AG10803 (cell line): ENCODE measurements at places on chromosomes 7 and 10.

DNA sequence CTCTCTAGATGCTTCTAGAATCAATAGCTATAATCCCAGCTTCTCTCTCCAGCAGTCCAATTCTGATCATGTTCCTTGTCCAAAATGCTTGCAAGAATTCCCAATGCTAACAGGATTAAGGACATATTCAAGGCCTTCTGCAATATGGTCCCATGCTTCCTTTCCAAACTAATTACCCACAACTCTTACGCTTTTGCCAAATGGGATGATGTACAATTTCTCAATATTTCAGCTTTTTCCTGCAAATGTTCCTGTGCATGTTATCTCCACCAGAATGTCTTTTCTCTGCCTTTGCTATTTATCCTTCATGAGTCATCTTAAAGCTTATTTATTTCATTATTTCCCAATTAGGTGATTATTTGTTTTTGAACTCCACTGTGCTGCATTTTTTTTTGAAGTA is 556.4 kb downstream of the SORCS1 start:
- DNase-seq = no peak

GRCh38 chr10:53463539-53463938 is 691.0 kb upstream of the MBL2 start:
- DNase-seq = no peak

DNA sequence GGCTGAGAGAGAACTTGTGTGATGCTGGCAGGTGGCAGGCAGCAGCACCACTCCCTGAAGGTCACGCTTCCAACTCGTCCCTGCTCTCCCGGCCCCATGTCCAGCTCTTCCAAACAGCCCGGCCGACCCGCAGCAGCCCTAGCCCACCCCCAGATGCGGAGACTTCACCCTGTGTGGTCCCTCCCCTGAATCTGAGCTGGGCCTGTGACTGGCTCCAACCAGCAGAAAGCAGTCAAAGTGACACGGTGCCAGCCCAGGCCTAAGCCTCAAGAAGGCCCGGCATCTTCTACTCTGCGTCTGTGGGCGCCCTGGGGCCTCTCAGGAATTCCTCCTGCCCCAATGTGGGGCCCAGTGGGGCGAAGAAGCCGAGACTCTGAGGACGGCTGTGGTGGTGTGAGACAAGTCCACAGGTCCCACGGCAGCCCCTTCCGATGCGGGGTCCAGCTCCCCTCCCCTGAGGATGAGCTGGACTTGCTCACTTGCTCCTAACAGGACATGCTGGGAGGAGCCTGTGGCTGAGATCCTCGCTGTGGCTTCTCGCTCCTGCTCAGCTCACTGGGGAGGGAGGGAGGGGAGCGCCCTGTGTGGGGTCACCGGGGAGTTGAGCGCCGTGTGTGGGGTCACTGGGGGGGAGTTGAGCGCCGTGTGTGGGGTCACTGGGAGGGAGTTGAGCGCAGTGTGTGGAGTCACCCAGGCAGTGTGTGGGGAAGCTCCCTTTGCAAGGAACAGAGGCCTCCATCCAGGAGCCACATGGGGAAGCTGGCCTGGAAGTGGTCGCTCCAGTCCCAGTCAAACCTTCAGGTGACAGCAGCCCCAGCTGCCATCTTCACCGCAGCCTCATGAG is 9.5 kb downstream of the STK32C start:
- no peak for DNase-seq

DNA sequence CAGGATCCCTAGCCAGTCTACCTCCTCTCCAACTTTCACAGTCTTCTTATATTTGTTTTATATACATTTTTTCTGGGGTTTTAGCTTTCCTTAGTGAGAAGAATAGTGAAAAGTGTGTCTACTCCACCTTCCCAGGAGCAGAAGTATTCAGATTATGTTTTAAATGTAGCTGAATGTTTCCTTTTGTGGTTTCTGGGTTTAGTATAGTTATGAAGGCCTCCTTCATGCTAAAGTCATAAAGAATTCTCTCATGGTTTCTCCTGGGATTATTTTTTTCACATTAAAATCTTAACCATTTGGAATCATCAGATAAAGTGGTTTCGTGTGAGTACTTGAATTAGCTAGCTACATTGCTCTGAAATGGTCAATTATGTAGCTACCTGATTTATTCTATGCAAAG is 50.9 kb downstream of the ANKMY2 start:
- DNase-seq = no peak

GRCh38 chr10:85864868-85865526 is 501.6 kb downstream of the GRID1 start:
- DNase-seq = no peak

GRCh38 chr7:136533732-136534131 is 334.7 kb upstream of the CHRM2 start:
- DNase-seq = no peak

- no peak for DNase-seq
Measured at GRCh38 chr10:127942811-127943210, 35.9 kb downstream of the PTPRE start.

DNA sequence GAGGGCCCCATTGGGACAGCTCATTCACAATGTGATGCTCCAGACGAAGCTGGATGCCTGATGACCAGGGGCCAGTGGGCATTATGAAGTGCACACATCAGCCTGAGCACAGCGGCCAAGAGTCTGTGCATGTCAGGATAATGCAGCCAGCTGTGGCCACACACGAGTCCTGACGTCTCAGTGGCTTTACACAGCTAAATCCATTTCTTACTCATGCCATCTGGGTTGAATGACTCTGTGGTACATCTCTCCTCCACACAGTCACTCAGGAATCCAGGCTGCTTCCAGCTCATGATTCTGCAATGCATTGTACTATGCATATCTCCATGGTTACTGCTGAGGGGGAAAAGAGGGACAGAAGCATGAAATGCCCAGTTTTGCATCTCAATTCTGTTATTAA is 123.6 kb downstream of the PRLHR start:
- DNase-seq = peak; percentile 80

DNA sequence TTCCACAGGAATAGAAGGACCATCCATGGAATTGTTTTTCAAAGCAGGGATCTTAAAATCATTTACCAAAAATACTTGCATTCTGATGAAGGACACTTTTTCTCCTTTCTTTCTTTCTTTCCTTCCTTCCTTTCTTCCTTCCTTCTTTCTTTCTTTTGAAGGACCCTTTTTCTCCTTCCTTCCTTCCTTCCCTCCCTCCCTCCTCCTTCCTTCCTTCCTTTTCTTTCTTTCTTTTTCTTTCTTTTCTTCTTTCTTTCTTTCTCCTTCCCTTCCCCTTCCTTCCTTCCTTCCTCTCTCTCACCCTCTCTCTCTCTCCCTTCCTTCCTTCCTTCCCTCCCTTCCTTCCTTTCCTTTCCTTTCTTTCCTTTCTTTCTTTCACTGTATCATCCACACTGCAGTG is 74.8 kb downstream of the PRKCQ start:
- DNase-seq = no peak

DNA sequence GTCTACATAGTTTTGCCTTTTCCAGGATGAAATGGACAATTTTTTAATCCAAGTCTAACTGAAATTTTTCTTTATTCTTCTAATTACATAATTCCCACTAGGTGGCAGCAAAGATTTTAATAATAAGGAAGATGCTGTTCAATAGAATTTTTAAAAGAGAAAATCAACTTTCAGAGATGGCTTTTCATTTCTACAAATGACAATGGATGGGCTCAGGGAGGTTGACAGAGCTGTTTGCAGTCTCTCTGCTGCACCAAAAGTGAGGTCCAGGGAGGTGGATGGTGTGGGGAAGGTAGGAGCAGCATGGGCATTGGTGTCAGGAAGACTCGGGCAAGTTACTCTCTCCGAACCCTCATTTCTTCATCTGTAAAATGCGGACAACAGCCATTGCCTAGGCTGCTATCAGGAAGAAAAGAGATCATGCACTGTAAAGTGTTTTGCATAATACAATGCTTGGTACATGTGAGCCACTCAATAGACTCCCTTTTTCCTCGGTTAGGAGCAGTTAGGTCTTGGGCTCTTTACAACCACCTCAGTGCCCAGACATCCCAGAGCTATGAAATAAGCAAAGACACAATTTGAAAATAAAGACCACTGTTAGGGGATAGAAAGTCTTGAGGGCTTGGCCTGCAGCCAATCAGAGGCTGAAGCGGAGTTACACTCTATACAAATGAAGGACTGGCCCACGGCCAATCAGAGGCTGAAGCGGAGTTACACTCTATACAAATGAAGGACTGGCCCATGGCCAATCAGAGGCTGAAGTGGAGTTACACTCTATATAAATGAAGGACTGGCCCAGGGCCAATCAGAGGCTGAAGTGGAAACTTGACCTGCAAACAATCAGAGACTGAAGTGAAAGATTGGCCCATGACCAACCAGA is 107.1 kb downstream of the ABLIM1 start:
- peak; percentile 41 for DNase-seq

DNA sequence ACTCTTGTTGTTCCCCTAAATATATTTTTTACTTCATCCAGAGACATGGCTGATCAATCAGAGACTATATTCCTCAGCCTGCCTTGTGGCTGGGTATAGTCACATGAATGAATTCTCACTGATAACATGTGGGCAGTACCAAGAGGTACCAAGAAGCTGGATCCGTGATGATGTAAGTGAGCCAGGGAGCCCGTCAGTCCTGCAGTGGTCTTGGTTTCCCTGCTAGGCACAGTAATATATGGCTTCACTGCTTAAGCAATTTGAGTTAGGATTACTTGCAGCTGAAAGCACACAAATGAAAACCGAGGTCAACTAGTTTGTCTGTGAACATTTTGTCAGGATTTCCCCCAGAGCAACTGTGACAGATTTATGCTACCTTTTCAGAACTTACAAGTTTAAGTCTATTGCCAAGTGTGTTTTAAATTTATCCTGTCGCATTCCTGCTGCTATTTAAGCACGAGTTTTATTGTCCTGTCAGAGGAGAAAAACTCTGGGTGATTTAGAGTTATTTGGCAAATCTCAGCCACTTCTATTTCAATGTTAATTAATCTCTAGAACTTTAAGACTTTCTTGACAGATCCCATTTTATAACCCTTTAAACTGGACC is 381.8 kb downstream of the PHF14 start:
- DNase-seq = no peak

- no peak for DNase-seq
Measured at GRCh38 chr10:124494046-124494807, 32.6 kb downstream of the LHPP start.

- no peak for DNase-seq
Measured at GRCh38 chr10:133592716-133593115, 27.3 kb upstream of the SYCE1 start.

- DNase-seq = no peak
Measured at GRCh38 chr10:54120806-54121205, 680.2 kb downstream of the PCDH15 start.

GRCh38 chr7:99733448-99733847 is 1.5 kb downstream of the CYP3A7 start:
- DNase-seq = peak; percentile 1

GRCh38 chr7:81886211-81886764 is 116.4 kb upstream of the HGF start:
- peak; percentile 22 for DNase-seq

DNA sequence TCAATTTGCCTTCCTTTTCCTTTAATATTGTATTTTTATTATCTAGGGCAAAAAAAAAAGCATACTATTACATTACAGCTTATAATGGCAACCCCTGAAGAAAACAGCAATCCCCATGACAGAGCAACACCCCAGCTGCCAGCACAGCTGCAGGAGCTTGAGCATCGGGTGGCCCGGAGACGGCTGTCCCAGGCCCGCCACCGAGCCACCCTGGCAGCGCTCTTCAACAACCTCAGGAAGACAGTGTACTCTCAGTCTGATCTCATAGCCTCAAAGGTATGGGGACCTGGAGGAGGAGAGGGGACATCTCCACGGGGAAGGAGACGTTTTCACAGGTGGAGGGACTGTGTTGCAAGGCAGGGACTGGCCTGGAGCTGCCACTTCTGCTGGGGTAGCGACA is 6.8 kb downstream of the STRA8 start:
- no peak for DNase-seq

GRCh38 chr10:96565774-96566173 is 21.0 kb downstream of the TM9SF3 start:
- peak; percentile 47 for DNase-seq

DNA sequence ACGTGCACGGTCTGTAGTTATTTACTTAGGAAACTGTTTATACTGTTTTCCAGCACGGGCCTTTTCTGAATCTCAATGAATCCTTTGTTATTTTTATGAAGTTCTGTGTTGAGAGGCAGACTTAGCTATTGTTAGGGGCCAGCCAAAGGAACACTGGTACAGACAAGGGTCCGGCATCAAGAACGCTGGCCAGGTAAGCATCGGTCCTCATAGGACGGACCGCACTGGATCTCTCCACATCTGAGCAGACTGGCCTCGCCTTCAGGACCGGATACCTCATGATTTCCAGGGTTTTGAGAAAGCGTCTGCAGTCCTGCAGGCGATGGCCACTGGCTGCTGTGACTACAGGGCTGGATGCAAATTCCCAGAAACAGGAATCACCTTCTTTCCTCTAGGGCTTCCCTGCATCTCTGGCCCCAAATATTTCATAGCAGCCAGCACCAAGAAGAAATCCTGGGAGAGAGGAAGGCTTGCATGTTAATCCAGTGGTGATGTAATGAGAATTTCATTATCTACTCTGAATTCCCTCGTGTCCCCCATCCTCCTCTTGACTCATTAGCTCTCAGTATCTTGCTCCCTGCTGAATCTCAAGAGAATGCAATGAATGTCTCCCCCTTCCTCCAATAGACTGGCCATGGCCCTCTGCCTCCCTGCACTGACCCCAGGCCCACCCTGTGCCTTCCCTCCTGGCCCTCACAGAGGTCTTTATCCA is 325.4 kb upstream of the NPVF start:
- no peak for DNase-seq
